Stimulated activated CD4-positive, alpha-beta T cell treated with anti-CD3 and anti-CD28 coated beads, Interleukin-4, amount 100 ng/mL, for 4 hours (primary cell): ENCODE measurements at places on chromosomes 13 and 19.

GRCh38 chr13:95253033-95253432 lies 48.2 kb downstream of the ABCC4 start:
- DNase-seq, result no peak

DNA sequence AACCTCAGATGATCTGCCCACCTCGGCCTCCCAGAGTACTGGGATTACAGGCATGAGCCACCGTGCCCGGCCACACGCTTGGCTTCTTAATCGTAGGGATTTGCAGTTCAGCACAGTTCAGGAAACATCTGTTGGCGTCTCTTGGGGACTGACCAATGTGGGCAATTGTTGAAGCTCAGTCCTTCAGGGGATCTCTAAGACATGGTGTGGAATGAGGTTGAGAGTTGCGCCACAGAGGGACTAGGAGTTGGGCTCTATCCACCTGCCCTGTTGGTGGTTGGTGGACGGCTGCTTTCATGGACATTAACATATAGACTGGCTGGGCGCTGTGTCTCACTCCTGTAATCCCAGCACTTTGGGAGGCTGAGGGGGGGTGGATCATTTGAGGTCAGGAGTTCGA lies 37.3 kb upstream of the SIN3B start:
- no peak for DNase-seq

GRCh38 chr13:110323172-110323891 lies 16.2 kb downstream of the COL4A2 start:
- no peak for DNase-seq

GRCh38 chr13:92806215-92806614 lies 420.4 kb upstream of the GPC6 start:
- no peak for DNase-seq

DNA sequence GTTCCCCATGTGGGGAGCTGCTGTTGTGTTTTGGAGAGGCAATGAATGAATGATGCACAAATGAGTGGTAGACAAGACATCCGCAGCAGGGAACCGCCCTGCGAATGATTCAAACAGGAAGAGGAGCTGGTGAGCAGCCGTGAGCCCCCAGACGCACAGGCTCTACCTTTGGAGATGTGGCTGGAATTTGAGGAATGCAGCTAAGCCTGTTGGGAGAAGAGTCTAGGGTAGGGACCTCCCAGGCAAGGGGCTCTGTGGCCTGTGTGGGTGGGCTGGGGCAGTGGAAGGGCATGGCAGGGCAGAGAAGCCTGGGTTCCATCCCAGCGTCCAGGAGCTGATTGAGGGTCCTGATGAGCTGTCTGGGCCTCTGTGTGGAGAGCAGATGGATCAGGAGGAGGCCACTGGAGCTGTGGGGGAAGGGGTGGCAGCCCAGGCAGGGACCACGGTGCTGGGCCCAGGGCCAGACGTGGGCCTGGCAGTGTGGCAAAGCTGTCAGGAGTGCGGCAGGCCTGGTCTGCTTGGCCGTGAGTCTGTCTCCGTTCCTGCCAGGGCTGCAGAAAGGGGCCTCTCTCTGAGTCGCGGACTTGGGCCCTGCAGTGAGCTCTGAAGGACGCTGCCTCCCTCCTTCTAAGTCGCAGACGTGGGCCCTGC lies 41.8 kb upstream of the DCUN1D2 start:
- no peak for DNase-seq

DNA sequence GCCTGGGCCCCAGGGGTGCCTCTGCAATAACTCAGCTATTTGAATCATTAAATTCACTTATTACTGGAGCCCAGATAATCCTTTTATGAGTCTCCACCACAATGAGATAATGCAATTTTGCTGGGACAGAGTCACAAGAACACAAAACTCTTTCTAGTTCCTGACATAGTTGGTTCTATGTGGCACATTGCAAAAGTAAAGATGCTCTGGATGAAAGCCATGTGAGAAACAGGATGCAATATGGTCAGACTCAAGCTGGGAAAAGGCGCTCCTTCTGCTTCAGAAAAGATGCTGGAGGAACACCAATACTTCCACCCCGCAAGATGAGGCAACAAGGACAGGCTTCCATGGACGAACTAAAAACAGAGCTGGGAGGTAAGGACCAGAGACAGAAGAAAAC lies 5.7 kb downstream of the ANKRD27 start:
- DNase-seq, result no peak

GRCh38 chr19:38851622-38852230 lies 1.9 kb upstream of the HNRNPL start:
- peak; percentile 87 for DNase-seq

GRCh38 chr19:42059196-42059595 lies 10.8 kb downstream of the GRIK5 start:
- no peak for DNase-seq

GRCh38 chr13:113077953-113078901 lies 27.4 kb upstream of the F7 start:
- no peak for DNase-seq

- no peak for DNase-seq
These were observed 10.6 kb upstream of the ZNF358 start for GRCh38 chr19:7505288-7505681.

DNA sequence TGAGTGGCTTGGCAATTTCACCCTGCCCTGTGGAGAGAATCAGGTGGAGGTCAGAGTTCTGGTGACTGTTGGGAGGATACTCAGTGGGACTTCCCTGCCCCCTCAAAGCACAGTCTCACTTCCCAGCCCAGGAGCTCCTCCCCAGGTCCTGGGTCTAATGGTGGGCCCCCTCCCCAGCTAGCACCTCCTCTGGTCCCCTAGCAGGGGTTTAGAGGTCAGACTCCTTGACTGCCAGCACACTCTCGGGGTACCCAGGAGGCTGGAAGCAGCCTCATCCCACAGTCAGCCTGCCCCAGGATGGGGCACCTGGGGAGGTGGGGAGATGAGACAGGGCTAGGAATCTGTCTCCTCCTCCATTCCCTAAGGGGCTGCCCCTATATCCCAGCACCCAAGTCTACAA lies 65.2 kb downstream of the COLGALT1 start:
- no peak for DNase-seq

DNA sequence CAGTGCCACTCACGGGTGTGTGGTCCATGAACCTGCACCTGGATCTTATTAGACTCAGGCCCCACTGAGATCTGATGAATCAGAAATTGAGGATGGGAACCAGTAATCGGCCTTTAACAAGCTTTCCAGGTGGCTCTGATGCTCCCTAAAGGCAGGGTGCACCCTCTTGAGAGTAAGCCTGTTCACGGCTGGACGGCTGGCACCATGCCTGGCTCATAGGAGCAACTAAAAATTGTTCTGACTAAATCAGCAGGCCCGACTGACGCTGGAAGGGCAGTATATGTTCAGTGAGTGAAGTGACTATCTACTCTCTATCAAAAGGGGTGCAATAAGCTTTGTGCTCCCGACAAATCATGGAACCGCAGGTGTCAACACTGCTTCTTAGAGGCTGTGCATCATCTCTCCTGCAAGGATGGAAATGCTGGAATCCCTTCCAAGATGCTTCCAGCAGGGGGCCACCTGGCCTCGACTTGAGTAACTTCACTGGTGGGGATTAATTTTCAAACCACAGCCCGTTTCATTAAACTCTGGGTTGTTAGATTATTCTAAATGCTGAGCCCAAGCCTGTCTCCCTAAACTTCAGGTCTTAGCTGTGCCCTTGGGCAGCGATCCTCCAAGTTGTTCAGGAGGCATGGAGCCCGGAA lies 28.4 kb downstream of the TMTC4 start:
- DNase-seq, result no peak

- no peak for DNase-seq
These were observed 453.7 kb downstream of the PCDH17 start for GRCh38 chr13:58085274-58085673.

DNA sequence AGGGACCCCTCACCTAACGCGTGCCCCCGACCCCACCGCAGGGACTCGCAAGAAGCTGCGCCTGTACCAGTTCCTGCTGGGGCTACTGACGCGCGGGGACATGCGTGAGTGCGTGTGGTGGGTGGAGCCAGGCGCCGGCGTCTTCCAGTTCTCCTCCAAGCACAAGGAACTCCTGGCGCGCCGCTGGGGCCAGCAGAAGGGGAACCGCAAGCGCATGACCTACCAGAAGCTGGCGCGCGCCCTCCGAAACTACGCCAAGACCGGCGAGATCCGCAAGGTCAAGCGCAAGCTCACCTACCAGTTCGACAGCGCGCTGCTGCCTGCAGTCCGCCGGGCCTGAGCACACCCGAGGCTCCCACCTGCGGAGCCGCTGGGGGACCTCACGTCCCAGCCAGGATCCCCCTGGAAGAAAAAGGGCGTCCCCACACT lies 4.7 kb upstream of the MYBPC2 start:
- DNase-seq, result no peak

DNA sequence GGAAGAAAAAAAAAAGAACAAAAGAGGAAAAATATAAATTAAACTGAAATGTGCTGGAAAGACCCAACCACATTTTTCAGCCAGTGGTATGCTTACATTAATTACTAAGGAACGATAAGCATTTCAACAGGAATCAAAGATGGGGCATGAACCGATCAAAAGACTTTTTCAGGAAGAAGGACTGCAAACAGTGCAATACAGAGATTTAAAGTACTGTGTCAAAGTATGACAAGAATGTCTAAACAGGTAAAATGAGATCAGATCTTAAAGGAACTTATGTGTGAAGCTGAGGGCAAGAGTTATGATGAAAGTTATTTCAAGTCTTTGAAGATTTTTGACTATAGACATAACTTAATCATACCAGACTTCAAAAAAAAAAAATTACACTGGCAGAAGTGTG lies 1761.8 kb downstream of the SLITRK5 start:
- no peak for DNase-seq

- DNase-seq, result no peak
These were observed 76.1 kb downstream of the RGCC start for GRCh38 chr13:41533266-41534052.

DNA sequence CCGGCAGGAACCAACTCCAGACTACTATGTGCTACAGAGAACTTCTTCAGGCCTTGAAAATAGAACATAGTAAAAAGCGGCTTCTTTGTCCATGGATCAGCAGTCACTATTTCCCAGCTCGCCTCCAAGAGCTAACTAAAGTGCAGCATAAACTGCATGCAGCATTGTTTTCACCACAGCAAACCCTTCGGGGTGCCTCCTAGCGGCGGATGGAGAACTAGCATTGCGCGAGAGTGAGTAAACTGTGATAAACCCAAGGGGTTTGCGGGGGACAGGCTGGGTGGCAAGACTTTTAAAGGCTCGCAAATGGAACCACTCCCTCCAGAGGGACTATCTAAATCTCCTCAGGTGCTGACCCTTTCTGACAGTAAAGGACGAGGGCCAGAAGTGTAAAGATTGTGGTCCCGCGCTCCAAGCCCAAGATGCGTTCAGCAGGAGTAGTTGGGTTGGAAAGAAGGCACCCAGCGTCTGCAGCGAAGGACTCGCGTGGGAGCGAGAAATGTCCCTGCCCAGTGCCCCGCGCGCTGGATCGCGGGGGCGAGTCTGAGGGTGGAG lies 21.5 kb upstream of the SGCG start:
- DNase-seq, result no peak

DNA sequence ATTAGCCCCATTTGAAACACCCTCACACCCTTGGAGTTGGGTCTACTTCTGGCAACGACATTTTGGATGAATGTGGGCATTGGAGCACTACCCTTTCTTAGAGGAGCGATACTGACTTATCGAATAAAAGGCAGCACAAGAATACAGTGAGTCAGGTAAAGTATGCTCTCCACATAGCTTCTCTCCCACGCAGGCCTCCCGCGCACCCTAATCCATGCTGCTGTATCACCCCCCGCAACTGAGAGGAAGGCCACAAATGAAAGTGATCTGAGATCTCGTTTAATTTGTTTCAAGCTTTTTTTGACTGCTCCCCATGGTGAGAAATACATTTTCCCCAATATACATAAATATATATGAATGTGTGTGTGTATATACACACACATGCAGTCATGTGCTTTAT lies 25.4 kb upstream of the AKAP11 start:
- no peak for DNase-seq
